ENCODE measurements at places on chromosomes 6 and 20.

DNA sequence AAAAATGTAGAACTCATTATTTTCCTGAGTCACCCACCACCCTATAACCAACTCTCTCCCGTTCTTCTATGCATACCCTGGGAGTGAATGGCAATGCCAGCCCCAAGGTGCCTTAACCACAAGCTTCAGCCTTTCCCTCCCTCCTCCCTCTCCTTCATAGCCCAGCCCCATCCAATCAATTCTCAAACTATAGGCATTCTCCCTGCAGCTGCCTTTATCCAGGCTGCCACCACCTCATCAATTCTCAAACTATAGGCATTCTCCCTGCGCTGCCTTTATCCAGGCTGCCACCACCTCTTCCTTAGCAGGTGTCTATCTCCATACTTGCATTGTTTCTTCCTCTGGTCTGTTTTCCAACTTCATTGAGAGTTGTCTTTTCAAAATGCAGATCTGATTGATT, 77.1 kb downstream of the PLEKHG1 start:
- DNase-seq = no peak

GRCh38 chr20:32649697-32650400, 23.9 kb downstream of the C20orf203 start:
- no peak for DNase-seq

- DNase-seq = peak; percentile 10
Observed at GRCh38 chr20:45833883-45834796, 541 bp downstream of the SNX21 start.

DNA sequence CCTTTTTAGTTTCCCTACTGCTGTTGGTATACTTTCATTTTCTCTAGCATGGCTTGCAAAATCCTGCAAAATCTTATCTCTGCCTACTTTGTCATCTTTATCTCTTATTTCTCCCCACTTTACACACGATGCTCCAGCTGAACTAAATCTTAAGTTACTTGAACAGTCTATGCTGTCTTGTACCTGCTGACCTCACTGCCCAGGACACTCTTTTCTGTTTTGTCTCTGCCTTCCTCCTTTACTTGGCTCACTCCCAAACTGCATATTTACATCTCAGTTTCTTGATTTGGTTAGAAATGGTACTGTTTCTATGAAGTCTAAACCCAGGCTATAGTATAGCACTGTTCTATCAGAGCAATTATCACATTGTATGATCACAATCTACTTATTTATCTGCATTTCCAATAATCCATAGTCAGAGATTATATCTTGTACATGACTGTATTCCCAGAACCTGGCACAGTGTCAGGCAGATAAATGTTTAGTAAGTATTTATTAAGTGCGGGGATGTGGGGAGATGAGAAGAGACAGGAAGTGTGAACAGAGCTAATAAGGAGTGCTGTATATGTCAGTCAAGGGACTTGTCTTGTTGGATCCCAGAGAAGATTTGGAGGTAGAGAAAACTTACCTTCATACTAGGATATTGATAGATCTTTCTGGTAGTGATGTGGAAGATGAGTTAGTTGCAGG, 57.6 kb downstream of the ADGRG6 start:
- no peak for DNase-seq

- no peak for DNase-seq
Observed at GRCh38 chr6:77123527-77123926, 339.8 kb downstream of the HTR1B start.

DNA sequence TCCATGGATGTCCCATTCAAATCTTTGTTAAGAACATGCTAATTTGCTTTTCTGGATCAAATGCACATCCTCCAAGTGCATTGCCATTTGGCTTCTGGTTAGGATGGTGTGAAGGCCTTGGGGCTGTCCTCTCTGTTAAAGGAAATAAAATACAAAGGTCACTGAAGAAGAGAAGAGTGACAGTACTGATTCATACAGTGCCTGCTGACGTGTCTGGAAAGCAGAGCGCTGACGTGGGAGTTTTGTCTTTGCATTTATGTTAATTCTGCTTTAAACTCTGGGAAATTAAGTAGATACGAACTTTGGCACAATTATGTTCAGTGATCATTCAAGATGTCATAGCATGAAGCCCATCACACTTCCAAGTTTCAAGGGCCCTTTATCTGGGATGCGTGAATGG, 33.2 kb downstream of the SYNDIG1 start:
- DNase-seq = no peak

DNA sequence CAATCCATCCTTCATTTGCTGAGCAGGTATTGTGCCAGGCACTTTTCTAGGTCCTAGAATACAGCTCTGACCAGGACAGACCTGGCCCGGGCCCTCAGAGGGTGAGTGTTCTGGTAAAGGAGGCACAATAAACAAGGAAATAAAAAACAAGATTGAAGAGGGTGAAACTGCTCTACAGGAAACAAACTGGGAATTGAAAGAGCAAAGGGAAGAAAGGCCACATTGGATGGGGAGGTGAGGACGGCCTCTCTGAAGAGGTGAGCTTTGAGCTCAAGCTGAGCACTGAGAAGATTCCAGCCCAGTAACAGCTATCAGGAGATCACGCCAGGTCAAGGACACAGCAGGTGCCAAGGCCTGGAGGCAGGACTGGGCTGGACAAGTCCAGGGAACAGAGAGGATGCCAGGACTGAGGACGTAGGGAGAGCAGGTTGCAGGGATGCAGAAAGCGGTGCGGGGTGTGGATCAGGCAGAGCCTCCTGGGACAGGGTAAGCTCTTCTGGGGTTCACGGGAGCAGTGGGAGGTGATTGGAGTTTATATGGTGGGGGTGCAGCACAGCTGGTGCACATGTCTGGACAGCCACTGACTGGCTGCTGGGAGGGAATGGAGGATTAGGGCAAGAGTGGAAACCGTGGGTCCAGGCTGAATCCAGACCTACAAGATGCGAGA, 433.3 kb downstream of the PREX1 start:
- no peak for DNase-seq

GRCh38 chr6:124994648-124995047, 32.4 kb downstream of the RNF217 start:
- DNase-seq = no peak

- peak; percentile 78 for DNase-seq
Observed at GRCh38 chr6:30325873-30326525, 728 bp upstream of the TRIM39 start.

- DNase-seq = no peak
Observed at GRCh38 chr6:22302838-22303237, 6.0 kb upstream of the PRL start.

- DNase-seq = no peak
Observed at GRCh38 chr6:128572294-128572693, 51.9 kb upstream of the PTPRK start.

DNA sequence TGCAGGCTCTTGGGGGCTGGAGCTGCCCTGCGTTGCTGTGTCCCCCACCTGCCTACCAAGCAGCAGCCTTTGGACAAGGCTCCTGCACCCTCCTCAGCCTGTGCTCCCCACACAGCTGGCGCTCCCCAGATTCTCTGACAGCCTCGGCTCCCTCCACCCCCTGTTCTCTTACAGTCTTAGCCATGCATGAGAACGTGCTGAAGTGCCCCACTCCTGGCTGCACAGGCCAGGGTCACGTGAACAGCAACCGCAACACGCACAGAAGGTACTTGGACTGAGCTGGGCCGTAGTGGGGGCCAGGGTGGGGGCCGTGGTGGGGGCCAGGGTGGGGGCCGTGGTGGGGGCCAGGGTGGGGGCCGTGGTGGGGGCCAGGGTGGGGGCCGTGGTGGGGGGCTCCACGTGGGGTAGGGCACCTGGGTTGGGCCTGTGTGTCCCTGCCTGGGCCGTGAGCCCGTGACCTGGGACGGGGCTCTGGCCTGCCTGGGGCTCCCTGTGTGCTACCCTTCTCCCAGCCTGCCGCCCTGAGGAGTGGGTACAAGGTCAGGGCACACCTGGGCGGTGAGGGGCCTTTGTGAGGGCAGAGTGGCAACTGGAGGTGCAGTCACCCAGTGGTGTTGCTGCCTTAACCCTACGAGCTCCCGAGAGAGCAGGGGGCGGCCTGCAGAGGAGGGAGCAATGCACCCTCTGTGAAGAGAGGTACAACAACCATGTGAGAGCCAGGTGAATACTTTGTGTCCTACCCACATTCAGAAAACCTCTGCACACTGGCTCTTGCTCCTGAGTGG, 43.5 kb upstream of the PCMTD2 start:
- DNase-seq = no peak

DNA sequence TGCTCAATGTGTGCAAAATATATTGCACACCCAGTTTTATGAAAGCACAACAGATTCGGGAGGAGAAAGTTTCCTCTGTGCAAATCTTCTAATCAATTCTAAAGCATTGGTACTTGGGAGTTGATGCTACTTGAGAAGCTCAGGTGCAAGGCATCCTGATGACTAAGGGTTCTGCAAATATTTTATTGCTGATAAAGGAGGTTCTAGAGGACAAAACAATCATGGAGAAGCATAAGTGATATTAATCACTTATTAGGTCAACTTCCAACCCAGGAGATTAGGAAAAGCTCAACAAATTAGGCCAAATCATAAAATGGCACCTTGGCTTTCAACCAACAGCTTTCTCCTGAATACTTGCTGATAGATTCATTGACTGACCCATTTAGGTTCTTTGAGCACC, 27.1 kb downstream of the CYP24A1 start:
- no peak for DNase-seq

DNA sequence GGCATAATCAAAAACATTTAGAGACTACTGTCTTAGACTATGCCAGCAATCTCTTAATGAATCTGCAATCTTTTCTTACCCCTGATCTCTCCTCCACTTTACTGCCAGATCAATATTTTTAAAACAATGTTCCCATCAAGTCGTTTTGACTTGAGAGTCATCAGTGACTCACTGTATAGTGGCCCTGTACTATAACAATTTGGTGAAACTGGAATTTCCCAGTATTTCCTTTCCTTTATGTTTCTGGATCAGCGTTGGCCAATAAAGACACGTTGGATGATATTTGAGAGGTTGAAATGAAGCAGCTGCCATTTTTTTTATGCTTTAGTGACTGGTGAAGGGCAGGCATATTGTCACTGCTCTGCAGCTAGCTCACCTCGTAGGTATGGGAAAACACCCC, 10.1 kb upstream of the SMIM13 start:
- DNase-seq = no peak

- DNase-seq = no peak
Observed at GRCh38 chr20:1854246-1854645, 41.0 kb upstream of the SIRPA start.

DNA sequence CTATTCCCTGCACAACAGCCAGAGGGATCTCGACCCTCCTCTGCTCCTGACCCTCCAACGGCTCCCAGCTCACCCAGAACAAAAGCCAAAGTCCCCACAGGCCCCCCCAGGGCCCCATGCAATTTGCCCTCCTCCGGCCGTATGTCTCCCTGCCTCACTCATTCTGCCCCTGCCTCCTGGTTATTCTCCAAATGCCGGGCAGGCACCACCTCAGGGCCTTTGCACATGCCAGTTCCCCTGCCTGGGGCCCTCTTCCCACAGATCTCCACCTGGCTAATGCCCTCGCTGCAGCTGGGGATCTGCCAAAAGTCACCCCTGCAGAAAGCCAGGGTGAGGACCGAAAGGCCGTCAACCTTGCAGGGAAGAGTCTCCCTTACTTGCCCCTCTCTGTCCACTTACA, 66.0 kb downstream of the GRM4 start:
- DNase-seq = no peak

- no peak for DNase-seq
Observed at GRCh38 chr20:53831228-53831627, 237.6 kb upstream of the ZNF217 start.

GRCh38 chr6:126033696-126034095, 47.4 kb downstream of the TRMT11 start:
- no peak for DNase-seq

GRCh38 chr20:2839732-2840137, 720 bp downstream of the PCED1A start:
- no peak for DNase-seq

- no peak for DNase-seq
Observed at GRCh38 chr6:31154436-31154835, 3.2 kb downstream of the CCHCR1 start.

DNA sequence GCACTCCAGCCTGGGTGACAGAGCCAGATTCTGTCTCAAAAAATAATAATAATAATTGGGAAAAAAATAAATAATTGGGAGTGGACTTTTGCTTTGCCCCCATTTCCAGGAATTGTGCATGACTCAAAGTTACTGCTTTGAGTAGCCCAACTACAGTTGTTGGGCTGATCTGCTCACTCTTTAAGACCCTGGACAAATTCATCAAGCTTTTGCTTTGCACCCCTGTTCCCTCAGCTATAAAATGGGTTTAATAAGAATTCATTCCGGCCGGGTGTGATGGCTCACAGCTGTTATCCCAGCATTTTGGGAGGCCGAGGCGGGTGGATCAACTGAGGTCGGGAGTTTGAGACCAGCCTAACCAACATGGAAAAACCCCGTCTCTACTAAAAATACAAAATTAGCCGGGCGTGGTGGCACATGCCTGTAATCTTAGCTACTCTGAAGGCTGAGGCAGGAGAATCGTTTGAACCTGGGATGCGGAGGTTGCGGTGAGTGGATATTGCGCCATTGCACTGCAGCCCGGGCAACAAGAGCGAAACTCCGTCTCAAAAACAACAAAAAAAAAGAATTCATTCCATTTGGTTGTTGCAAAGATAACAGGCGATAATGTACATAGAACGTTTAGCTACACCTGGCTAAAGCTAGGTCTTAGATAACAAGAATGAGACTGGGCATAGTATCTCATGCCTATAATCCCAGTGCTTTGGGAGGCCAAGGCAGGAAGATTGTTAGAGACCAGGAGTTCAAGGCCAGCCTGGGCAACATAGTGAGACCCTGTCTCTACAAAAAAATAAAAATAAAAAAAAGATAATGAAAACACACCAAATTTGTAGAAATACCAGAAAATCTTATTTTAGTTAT, 87.9 kb upstream of the ZNF217 start:
- no peak for DNase-seq

GRCh38 chr6:38651121-38651784, 11.5 kb upstream of the BTBD9 start:
- no peak for DNase-seq

GRCh38 chr6:26008470-26008869, 45.9 kb downstream of the TRIM38 start:
- no peak for DNase-seq

DNA sequence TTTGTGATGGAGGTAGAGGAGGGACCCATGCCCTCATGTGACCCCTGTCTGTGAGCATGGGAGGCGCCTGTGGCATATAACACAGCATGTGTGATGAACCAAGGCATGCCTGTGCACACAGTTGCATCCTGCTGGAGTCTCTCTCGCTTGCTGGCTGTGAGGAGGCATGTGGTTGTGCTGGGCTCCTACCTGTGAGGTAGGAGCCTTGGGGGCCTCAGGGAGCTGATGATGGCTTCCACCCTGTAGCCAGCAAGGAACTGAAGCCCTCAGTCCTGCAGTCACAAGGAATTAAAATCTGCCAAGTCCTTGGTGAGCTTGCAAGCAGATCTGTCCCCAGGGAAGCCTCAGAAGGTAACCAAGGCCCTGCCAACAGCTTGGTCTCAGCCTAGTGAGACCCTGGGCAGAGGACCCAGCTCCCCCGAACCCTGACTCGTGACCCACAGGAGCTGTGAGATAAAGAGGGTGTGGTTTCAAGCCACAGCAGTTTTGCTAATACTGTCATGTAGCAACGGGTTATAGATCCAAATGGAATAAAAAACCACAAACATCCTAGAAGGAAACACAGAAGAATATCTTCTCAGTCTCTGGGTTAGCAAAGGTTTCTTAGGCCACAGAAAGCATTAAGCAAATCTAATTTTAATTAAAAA, 145.7 kb downstream of the WDR27 start:
- no peak for DNase-seq

Data from central memory CD4-positive, alpha-beta T cell (primary cell).